Lung (tissue), 17 donors: ENCODE measurements at places on chromosomes 6 and 20. TPM values are rescaled to one million over a fixed set of nuclear protein-coding genes. Genes with fewer than 3 reads are reported as not detected.

GRCh38 chr6:144777249-144777648, 492.1 kb downstream of the UTRN start:
- no peak for DNase-seq

DNA sequence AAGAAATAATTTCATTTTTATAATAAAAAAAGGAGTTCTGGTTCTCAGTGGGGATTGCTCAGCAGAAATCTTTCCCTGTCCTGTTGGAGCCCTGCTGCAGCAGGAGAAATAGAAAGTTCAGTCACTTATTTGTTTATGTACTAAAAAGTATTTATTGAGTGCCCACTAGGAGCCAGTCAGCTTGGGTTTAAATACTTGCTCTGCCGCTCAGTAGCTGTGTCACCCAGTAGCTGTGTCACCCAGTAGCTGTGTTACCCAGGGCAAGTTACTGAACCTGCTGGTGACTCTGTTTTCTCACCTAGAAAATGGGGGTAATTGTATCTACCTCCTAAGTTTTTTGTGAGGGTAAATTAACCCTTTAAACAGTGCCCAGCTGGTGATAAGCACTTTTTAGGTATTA, 32.9 kb downstream of the FOXF2 start:
- DNase-seq: no peak

DNA sequence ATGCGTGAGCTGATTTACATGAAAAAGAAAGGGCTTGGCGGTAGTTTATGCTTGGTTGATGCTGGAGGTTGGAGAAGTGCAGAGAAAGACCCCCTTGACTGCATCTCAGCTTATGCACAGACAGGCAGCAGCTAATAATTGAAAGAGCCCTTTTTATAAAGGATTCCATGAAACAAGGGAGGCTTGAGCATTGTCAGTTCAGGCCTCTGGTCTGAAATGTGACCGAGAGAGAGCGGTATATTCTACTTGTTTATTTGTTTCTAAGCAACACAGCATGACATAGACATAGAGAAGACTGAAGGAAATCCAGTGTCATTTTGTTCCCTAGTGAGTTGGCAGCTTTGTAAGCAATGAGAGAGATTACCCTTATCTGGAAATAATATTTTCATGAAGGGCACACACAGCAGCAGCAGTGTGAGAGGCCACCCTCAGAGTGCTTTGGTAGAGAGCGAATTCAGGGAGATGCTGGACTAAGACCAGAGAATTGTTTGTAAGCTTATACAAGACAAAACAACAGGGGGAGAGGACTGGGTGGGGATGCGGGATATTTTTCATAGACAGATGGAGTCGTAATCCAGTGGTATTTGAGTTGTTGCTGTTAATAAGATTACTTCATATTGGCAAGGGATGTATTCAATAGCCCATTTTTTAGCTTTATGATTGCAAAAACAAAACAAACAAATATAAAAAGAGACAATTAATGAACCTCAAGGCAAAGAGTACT, 34.6 kb upstream of the LAMA2 start:
- DNase-seq: peak; percentile 67

- peak; percentile 38 for DNase-seq
Measured at GRCh38 chr6:33428224-33428965, 8.5 kb downstream of the SYNGAP1 start.

DNA sequence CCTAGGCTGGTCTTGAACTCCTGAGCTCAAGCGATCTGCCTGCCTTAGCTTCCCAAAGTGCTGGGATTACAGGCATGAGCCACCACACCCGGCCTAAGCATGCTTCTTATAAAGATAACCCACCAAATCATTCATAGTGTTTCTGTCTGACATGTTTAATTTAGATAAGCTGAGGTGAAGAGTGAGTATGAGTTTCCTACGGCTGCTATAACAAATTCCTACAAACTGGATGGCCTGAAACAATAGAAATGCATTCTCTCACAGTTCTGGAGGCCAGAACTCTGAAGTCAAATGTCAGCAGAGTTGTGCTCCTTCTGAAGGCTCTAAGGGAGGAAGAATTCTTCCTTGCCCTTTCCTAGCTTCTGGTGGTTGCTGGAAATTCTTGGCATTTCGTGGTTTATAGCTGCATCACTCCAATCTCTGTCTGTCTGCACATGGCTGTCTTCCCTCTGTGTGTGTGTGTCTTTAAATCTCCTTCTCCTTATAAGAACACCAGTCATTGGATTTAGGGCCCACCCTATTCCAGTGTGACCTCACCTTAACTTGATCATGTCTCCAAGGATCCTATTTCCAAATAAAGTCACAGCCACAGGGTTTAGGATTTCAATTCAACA, 29.9 kb downstream of the MAPK13 start:
- no peak for DNase-seq

CST1 gene
- not detected for total RNA-seq

KIAA1755 gene
- total RNA-seq: 1.9 TPM

DNA sequence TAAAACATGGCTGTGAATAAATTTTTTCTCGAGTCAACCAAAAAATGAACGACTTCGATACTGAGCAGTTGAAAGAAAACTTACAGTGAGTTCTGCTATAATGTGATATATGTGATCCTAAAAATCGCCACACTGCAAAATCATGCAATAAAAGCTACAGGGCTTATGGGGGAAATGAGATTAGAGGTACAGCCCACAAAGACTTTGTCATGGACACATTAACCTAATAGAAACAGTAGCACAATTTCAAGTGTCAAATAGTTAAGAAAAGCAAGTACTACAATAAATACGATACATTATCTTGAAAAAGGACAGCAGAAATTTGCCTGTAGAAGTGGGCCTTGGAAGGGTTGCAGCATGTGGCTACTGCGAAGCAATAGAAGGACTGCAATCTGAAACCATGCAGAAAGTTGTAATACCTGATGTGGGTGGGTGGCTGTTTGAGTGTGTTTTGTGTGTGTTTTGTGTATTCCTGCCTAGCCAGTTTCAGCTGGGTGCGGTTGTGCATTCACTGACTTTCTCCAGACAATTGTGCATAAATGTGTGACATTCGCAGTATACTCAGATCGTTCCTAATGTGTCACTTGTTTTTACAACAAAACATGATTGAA, 79.1 kb downstream of the RPP40 start:
- DNase-seq: peak; percentile 36

DNA sequence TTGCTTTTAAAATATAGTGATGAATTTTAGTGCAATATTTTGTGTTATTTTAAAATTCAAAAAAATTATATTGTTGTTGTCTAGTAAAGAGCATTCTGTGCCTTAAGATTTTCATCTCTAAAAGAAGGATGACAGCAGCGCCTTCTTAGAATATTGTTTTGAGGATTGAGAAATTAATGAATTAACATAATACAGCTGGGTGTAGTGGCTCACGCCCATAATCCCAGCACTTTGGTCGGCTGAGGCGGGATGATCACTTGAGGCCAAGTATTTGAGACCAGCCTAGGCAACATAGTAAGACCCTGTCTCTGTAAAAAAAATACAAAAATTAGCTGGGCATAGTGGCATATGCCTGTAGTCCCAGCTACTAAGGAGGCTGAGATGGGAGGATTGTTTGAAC, 6.8 kb downstream of the TIAM2 start:
- DNase-seq: no peak

DNA sequence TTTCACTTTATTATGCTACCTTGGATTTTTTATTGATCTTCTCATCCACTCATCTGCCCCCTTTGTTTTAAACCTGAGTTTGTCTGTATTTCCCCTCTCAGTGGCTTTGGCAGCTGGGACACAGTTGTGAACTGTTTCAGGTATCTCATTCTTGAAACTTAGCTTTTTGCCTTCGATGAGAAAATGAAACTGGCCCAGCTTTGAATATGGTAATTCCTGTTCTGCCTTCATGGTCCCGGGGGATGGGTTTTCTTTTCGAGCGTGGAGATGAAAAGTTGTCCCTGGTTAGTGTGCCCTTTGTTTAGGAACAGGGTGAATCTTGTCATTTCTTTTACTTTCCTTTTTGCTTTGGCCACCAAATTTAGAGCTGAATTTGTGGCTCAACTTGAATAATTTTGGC, 25.6 kb downstream of the DHX35 start:
- no peak for DNase-seq

MPIG6B gene
- total RNA-seq: 1.1 TPM

GPR63 gene
- total RNA-seq: 0.55 TPM

DNA sequence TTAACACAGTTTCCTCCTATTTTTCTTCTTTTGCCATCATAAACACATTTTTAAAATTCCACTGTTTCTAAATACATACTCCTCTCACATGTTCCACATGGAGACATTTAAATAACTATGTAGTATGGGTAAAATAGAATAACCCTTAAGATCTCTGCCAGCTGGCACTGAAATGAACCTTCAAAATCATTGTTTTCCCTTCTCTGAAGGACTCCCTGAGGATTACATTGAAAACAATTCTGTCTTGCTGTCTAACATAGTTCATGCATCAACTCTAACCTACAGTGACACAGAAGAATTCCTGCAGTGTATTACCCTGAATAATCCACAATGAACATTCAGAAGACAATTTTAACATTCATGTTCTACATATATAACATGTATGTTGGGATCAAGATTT, 1361.8 kb upstream of the CITED2 start:
- DNase-seq: no peak

HRH3 gene
- not detected for total RNA-seq

- peak; percentile 65 for DNase-seq
Measured at GRCh38 chr6:31898383-31899011, 999 bp upstream of the EHMT2 start.

TNFRSF21 gene
- 21.8 TPM for total RNA-seq

ANKRD66 gene
- 12.4 TPM for total RNA-seq

DNA sequence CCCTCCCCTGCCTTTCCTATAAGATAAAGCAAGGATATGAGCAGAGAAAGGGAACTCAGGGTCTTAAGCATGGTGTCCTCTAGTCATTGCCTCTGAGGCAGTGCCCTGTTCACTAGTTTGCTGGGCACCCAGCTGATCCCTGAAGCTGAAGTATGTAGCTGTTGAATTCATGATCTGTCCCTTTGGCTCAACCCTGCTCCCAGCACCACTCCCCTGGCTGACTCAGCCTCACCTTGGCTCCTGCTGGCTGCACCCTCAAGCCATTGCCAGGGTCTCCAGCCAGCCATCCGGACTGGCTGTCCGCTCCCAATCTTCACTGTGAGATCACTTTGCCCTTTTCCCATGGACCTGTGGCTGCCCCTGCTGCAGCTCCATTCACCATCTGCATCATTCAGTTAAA, 25.9 kb upstream of the UST start:
- DNase-seq: no peak

- no peak for DNase-seq
Measured at GRCh38 chr6:121917834-121918559, 481.5 kb upstream of the HSF2 start.

PDYN gene
- total RNA-seq: not detected

DNA sequence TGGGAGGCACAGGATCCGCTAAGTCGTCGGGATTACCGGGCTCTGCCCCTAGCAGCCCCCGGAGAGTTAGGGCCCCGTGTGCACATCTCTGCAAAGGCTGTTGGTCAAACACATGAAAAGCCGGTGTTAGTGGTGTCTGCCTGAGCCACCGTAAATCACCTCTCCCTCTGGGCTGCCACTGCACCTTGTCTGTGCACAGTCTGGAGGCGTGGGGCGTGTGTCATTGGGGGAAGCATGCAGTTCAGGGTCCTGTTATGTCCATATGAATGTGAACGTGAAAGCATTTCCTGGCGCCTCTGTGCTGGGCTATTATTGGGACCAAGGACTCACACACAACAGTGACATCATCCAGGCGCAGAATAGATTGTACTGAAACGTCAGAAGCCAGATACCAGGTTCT, 305.6 kb downstream of the NRN1 start:
- peak; percentile 38 for DNase-seq

DNA sequence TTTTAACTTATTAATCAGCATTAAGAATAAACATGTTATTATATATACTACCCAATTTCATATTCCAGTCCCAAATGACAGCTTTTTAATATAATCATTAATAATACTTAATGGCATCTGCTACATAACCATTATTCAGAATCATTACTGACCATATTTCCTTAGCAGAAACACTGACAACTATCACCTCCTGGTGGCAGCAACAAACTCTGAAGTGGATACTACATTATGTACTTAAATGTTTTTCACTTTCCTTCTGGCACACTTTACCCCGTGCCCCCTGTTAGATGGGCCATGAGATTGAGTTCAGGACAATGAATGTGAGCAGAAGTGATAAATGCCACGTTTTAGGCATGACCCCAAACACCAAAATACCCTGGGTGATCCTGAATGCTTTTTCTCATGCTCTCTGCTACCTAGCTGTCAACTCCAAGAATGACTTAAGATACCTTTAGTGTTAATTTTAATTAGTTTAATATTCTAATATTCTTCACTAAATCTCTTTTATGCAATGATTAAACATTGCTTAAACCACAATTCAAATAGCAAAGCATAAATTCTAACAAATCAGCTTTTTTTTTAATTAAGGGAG, 77.1 kb downstream of the LMBRD1 start:
- peak; percentile 24 for DNase-seq

SLC17A4 gene
- total RNA-seq: not detected

DNA sequence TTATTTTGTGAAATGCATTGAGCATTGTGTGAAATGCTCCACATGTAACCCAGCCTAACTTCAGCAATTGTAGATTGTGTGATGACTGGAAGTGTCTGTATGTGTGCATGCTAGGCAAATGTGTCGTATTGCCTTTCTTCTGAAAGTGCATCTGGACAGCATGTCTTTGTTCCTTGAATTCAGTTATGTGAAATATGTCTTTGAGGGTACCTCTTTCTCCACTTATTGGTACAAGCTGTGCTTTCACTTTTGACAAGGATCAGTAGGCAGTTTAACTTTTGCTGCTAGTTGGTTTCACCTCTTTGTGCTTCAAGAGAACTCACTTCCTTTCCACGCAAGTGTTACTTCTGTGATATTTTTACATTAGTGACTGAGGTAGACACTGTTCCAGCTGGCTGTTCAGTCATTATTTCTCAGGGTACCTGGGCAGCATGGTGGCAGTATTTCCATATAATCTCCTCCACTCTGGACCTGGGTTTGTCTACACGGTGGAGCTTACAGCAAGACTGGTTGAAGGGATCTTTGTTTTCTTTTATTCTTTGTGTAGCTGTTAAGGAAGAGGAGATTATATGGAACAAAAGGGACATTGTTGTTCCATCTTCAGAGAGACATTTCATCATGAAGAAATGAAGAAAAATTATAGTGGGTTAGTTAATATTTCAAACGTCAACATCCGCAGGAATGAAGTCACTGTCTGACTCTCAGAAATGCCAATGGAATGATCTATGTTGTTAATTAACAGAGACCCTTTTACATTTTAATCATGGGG, 175.4 kb downstream of the UTRN start:
- no peak for DNase-seq

- DNase-seq: no peak
Measured at GRCh38 chr20:31908424-31908823, 38.0 kb downstream of the TTLL9 start.

DNA sequence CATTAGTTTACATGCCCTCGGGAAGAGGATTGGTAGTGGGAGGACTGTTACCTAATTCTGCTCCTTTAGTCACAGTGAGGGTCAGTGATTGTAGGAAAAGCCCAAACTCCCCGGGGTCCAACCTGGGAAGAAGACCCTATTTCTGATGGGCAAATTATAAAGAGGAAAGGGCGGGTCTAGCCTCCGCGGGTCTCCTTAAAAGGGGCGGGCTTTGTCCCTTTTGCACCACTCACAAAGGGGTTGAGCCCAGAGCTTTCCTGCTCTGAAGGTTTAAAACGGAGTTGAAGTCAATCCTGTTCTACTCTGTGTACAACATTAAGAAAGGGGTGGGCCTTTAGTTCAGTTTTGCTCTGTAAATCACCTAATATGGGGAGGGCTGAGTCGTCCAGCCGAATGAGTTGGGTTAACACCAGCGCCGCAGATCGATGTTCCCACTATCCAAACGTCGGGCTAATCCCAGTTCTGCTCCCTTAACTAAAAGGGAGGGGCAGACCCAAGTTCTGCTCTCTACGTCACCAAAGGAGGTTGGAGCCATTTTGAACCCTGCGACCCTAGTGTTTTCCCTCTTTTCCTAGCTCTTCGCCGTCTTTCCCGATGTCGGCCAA, 920 bp upstream of the RNF5 start:
- DNase-seq: no peak
